Vagina (tissue), 2 donors: ENCODE measurements at places on chromosomes 7 and 10.

DNA sequence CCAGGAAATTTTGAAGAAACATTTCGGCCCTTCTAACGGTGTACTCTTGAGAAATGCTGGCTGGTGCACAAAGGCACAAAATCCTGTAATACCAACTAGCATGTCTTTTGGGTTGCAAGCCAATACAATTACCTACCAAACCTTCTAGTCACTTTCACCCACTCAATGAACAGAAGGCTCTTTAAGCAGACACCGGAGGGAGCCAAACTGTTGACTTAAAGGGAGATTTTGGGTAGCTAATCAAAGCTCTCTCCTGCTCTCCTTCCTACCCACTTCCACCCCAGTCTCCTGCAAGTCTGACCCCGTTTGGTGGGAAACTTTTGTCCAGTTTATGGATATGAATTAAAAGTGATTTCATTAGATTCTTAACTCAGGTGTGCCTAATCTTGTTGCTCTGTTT lies 24.0 kb downstream of the GRM3 start:
- DNase-seq: no peak

GRCh38 chr7:114419441-114420272 lies 5.0 kb downstream of the FOXP2 start:
- no peak for DNase-seq

GRCh38 chr10:61397175-61397986 lies 55.8 kb downstream of the TMEM26 start:
- DNase-seq: no peak

- DNase-seq: no peak
Measured at GRCh38 chr7:107276220-107276827, 107.5 kb downstream of the HBP1 start.

DNA sequence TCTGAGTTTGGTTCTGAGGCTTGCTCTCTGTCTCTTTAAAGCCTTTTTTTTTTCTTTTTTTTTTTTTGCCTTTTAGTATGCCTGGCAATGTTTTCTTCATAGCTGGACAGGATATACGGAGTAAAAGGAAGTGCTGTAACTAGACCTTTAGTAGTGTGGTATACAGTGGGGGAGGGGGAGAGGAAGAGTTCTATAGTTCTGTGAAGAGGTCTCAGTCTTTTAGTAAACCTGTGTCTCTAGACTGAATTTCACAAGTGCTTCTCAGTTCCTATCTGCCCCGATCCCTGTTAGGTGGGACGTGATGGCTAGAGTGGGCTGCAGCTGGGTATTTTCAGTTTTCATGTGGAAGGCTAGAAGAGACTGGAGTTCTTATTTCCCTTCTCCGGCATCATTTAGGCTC lies 3.1 kb upstream of the ABCC2 start:
- no peak for DNase-seq

DNA sequence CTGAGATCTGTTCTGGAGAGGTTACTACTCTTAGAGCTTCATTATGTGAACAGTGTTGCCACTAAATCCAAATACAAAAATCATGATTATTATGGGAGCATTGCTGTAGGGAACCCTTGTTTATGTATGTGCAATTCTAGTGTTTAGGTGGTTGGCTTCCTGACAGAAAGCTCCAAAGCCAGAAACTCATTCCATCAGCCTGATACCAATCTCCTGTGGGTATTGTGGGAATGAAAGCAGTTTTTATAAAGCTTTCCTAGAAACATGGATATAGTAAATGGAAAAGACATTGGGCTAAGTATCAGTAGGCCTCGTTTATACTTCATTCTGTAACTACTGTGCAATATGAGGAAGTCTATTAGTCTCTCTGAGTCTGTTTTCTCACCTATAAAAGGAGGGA lies 6.4 kb downstream of the SDK1 start:
- DNase-seq: no peak

DNA sequence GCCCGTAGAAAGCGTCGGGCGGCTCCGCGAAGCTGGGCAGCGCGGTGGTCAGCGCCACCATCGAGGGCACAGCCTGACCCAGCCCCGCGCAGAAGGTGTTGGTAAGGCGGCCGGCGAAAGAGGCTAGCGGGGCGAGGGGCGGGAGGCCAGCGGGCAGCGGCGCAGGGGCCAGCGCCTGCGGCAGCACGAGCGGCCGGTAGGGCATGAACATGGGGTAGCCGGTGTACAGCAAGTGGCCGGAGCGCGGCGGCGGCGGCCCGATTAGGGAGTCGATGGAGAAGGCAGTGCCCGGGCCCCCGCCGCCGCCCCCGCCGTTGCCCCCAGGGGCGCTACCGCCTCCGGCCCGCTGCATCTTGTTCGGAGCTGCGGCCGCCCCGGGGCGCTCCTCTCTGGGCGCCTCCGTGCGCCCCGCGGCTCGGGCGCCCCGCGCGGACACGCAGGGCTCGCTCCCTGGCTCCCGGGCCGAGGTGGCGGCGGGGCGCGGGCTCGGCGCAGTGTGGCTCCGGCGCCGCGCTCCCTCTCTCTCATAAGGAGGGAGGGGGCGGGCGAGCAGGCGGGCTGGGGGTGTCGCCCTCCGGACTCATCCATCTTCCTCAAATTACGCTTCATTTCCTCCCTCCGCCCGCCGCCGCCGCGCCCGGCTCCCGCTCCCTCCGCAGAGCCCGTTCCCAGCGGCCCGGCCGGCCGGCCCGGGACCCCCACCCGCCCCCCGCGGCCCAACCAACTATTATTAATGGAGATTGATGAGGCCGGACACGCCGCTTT lies at the start of gene GBX1:
GBX1 (minus strand) TSS at position 498 of the 765 bp plus-strand sequence; CDS start at position 352, 146 bp downstream.
- no peak for DNase-seq

- DNase-seq: no peak
Measured at GRCh38 chr10:5949009-5949759, 28.2 kb downstream of the IL15RA start.

DNA sequence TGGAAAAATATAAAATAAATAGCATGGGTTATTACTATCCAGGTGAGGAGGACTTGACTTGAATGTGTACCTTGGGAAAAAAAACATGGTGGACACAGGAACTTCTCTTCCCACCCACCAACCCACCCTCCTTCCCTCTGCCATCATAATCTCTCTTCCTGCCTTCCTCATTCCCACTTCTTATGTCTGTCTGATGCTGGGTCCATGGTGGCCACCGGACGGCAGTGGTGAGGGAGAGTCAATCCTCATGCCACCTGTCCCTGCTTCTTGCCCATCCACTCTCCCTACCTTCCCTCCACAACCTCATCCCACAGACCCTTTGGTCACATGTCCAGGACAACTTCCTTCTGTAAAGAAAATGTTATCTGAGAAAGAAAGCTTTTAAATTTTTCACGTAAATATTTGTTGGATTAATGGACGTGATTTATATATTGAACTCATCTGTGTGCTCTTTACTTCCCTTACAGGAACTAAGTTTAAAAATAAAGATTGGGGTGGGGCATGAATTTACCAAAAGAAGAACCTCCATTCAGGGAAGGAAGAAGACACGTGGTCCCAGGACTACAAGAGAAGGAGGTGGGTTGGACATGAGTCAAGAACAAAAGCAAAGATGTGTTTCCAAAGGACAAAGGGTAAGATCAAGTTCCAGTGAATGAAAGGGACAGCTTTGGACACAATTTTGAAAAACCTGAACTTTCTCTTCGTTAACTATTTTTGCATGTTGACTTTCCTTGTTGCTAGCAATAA lies 104.5 kb downstream of the PIP4K2A start:
- no peak for DNase-seq

GRCh38 chr10:82267014-82267413 lies 392.0 kb downstream of the NRG3 start:
- no peak for DNase-seq

GRCh38 chr10:44309939-44310761 lies 74.7 kb downstream of the CXCL12 start:
- no peak for DNase-seq

GRCh38 chr10:119112056-119112455 lies 8.1 kb downstream of the DENND10 start:
- no peak for DNase-seq

DNA sequence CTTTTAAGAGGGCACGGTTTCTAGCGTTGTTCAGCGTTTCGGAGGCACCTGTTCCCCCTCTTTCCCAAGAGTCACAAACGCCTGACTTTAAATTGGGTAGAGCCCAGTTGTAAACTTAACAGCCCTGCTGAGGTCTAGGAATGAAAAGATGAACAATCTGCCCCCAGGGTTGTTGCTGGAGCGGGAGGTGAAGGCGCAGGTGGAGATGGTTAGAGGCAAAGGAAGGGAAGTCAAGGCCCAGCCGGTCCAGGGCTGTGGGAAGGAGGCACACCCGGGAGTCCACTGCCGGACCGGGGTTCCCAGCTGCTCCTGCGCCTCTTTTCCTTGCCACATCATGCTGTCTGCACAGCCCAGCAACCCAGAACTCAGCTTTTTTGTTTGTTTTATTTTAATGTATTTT lies 770 bp downstream of the PRXL2A start:
- no peak for DNase-seq

- no peak for DNase-seq
Measured at GRCh38 chr7:114934713-114935112, 12.8 kb downstream of the MDFIC start.
